ENCODE measurements at places on chromosomes 16 and 17.

DNA sequence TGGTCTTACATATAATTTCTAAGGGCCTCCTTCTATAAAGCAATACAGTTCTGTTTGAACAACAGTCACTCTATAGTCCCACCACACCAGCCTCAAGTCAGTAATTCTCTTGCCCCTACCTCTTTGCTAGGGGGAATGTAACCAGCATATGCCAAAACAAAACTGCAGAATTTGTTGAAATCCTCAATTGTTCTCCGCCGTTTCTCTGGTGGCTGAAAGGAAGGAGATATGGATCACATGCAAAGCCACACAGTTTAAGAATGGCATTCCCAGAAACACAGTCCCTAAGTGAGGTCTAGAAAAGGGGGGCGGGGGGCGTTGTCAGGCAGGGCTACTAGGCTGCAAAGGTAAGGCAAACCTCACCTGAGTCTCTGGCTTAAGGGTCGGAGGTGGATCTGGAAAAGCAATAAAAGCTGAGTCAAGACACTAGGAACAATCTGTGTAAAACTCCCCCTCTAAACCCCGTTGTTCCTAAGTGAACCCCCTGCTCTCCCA, 1.9 kb downstream of the PHF23 start:
- H3K4me1 ChIP-seq, result peaks cover 14% of the 10 kb centered on the region
- H3K36me3 ChIP-seq, result no peaks in the 10 kb centered on the region
- DNase-seq, result no peak
- peak overlapping the region; percentile 100 for H3K4me3 ChIP-seq
- H3K27ac ChIP-seq, result peak overlapping the region; percentile 94

- H3K36me3 ChIP-seq, result no peaks in the 10 kb centered on the region
- H3K4me3 ChIP-seq, result no peak overlapping the region
- no peaks in the 10 kb centered on the region for H3K27me3 ChIP-seq
- DNase-seq, result no peak
These were observed 37.4 kb downstream of the BPTF start for GRCh38 chr17:67862614-67863217.

DNA sequence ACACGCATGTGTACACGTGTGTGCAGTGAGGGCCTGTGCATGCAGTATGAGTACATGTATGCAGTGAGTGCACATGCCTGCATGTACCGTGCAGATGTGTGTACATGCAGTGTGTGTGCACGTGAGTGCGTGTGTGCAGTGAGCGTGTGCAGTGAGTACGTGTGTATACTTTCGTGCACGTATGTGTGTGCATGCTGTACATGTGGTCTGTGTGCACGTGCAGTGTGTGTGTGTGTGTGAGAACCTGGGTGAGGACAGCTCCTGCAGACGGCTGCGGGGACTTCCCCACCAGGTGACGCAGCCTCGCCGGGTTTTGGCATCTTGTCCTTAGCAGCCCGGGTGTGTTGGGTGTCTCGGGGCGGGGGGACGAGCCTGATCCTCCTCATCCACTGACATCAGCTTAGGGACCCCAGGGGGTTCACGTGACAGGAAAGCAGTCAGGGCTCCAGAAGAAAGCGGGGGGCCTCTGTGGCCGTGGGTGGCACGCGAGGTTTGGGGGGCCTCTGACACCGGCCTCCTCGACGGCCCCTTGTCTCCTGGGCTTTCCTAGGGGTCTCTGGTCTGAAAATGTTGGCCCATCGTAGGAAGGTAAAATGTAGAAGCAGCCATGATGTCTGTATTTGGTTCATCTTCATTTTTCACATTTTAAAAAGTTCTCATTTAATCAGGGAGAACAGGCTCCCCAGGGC, 119.6 kb upstream of the ZNF750 start:
- H3K4me3 ChIP-seq, result no peak overlapping the region
- H3K27ac ChIP-seq, result no peak overlapping the region
- DNase-seq, result no peak
- no peaks in the 10 kb centered on the region for H3K4me1 ChIP-seq
- no peaks in the 10 kb centered on the region for H3K27me3 ChIP-seq
- H3K36me3 ChIP-seq, result no peaks in the 10 kb centered on the region

DNA sequence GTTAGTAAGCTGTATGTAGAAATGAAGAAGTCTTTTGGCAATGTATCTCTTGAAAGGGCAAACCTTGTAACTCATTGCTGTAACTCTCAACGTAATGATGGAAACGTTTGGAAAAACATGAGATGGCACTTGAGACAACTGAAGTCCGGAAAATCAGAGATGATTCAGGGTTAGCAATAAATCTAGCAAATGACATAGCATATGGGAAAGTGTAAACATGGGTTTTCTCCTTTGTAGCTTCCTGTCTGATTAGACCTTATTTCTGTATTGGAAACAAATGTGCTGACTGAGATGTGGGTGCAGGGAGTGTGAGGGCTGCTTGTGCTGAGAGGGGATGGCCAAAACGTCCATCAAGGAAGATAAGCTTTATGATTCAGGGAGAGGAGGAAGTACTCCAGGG, 110.7 kb upstream of the FAM20A start:
- H3K4me1 ChIP-seq, result peaks cover 7% of the 10 kb centered on the region
- DNase-seq, result no peak
- no peaks in the 10 kb centered on the region for H3K36me3 ChIP-seq
- H3K4me3 ChIP-seq, result no peak overlapping the region
- H3K27ac ChIP-seq, result peak overlapping the region; percentile 76
- no peaks in the 10 kb centered on the region for H3K27me3 ChIP-seq

DNA sequence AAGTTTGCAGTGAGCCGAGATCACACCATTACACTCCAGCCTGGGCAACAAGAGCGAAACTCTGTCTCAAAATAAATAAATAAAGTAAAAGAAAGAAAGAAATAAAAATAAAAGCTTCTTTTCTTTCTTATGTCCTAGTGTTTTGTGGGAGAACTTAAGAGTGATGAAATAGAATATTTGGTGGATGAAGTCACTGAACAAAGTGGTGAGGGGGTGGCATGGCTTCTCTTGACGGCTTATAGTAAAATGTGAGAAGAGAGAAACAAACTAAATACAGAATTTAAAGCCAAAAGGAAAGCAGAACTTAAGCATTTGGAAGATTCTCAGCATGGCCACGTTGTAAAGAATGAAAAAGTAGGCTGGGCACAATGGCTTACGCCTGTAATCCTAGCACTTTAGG, 15.3 kb downstream of the SGF29 start:
- no peaks in the 10 kb centered on the region for H3K27me3 ChIP-seq
- no peaks in the 10 kb centered on the region for H3K4me1 ChIP-seq
- DNase-seq, result no peak
- H3K27ac ChIP-seq, result no peak overlapping the region
- no peaks in the 10 kb centered on the region for H3K36me3 ChIP-seq

DNA sequence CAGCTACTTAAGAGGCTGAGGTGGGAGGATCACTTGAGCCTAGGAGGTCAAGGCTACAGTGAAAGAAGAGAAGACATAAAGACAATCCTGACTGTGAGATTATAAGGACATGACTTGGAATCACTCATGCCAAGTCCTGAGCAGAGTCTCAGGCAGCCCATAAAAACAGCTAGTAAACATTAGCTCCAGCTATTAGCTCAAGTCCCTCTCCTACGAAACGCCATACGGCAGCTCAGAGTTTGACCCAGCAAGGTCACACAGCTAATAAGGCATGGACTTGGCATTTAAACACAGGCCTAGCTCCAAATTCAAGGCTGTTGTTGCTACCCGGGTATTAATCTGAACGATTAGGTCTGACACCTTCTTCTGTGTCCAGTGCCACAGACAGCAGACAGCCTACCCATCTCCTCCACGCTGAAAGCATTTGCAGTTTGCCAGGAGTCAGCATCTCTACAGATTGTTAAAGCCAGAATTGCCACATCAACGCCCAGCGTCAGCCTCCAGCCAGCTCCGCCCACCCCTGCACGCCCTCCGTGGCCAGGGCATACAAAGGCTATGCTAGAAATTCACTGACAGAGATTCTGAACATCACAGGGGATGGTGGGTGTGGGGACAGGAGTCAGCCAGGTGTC, 9.9 kb upstream of the TMEM114 start:
- H3K27me3 ChIP-seq, result no peaks in the 10 kb centered on the region
- H3K4me3 ChIP-seq, result no peak overlapping the region
- no peaks in the 10 kb centered on the region for H3K36me3 ChIP-seq
- DNase-seq, result no peak

DNA sequence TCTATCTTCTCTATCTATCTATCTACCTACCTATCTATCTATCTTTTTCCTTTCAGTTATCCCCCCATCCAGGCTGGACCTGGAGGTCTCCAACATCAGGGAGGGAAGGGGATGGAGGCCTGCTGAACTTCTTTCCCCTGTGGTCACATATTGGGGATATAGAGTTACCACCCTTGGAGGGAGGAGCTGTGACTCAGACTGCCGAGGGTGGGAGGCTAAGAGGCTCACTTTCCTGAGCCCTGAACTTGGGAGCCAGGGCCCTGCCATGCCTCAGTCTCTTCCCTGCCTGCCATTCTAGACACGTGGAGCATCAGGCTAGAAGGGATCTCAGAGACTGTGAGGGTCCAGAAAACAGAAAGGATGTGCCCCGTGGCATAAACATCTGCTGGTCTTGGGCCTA, 8.4 kb downstream of the LRRC3C start:
- no peaks in the 10 kb centered on the region for H3K36me3 ChIP-seq
- no peaks in the 10 kb centered on the region for H3K4me1 ChIP-seq
- no peak overlapping the region for H3K4me3 ChIP-seq

DNA sequence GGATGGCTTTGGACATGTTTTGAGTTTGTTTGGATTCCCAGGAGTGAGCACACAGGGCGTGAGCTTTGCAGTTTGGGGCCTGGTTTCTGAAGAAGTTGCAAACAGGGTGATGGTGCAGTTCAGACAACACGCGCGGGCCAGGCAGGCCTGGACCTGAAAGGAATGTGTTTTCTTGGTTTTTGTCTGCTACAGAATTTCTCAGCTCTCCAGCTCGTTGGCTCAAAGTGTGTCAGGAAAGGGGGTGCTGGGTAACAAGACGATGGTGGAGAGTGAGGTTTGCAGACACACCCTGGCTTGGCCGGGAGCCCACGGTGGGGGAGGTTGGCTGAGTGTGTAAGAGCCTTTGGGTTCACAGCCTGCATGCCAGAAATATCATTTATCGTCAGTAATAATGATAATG, 82.3 kb downstream of the CMIP start:
- H3K4me3 ChIP-seq, result no peak overlapping the region
- peak overlapping the region; percentile 19 for H3K27ac ChIP-seq
- DNase-seq, result peak; percentile 33
- H3K4me1 ChIP-seq, result peaks cover 6% of the 10 kb centered on the region
- H3K36me3 ChIP-seq, result no peaks in the 10 kb centered on the region

DNA sequence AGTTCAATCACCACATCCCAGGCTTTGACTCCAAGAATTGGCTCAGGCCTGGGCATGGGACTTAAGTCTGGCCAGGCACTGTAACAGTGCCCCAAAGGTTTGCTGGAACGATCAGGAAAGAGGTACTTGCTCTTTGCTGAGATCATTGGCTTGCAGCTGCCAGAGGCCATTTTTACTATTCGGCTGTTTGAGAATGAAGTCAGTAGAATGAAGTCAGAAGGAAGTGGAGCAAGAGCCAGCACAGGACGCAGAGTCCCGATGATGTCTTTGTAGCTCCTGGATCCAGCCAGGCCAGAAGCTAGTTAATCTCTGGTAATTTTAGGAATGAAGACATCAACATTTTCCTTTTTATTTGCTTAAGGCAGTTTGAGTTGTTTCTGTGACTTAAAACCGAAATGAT, 195.5 kb downstream of the RAB11FIP4 start:
- H3K4me3 ChIP-seq, result no peak overlapping the region
- H3K36me3 ChIP-seq, result no peaks in the 10 kb centered on the region
- H3K27me3 ChIP-seq, result no peaks in the 10 kb centered on the region
- H3K4me1 ChIP-seq, result no peaks in the 10 kb centered on the region
- DNase-seq, result no peak
- no peak overlapping the region for H3K27ac ChIP-seq
